NAMALWA (cell line): ENCODE measurements at places on chromosomes 16 and 17.

DNA sequence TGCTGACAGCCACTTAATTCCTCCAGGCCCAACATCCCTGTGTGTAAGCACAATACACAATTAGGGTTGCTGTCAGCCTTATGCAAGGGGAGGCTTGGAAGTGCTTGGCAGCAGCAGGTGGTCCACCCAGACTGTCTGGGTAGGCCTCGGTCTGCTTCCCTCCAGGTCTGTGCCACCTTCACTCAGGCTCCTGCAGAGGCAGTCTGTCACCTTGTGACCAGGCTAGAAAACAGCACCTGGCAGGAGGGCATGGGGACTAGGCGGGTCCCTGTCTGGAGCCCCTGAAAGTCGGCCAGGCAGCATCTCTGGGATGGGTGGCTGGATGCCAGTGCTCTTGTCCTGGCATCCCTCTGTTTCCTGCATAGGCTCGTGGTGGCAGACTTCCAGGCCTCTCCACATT, 578.1 kb downstream of the KCNJ18 start:
- no peak for DNase-seq

GRCh38 chr17:4944554-4945175, 3.7 kb downstream of the PFN1 start:
- peak; percentile 33 for DNase-seq

DNA sequence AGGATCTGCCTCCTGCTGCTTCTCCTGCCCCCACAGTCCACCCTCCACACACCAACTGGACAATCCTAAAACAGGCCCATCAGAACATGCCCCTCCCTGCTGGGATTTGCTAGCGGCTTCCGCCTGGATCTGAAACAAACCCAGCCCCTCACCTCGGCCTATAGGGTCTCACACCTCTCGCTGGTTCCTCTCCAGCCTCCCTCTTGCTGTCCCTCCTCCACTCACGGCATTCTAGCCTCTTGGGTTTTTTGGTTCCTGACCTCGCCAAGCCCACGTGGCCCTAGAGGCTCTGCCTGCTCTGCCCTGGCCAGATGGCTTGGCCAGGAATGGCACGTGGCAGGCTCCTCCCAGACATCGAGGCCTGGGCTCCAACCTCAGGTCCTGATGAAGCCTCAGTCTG, 15.7 kb upstream of the MTSS2 start:
- no peak for DNase-seq

- no peak for DNase-seq
These were observed 2.3 kb upstream of the KCNJ16 start for GRCh38 chr17:70072546-70073309.

- no peak for DNase-seq
These were observed 7.9 kb downstream of the ALOX12 start for GRCh38 chr17:7003745-7004144.

DNA sequence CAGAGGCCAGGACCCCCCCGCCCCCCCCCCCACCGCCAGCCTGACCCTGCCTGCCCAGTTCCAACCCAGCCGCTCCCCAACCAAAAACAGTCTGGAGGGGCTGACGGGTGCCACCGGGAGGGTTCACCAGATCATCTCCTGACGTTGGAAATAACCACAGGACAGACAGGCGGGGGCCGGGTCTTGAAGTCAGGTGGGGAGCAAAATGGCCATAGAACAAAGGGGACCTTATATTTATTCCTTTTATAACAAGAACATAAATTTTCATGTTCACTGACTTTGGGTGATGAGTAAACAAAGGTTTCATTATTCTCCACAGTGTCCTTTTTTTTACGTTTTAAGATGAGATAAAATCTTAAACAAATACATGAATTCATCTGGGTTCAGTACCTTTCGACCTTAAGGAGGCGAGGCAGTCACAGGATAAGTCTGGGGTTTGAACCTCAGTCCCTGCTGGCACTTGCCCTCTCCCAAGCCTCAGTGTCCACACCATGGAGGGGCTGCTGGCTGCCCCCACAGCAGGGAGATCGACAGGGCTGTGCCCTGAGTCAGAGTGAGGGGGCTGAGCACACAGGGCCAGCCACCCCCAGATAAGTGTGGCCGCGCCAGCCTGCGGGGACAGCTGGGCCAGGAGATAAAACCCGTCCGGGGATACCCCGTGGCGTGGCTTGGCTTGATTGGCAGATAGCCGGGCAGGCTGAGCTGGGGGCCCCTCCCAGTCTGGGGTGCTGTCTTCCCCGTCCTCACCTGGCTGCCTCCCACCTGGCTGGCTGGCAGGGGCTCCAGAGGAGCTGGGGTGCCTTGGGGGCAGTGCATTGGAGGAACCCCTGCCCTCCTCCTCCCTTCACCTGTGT, 15.0 kb downstream of the SLC7A5 start:
- peak; percentile 45 for DNase-seq

DNA sequence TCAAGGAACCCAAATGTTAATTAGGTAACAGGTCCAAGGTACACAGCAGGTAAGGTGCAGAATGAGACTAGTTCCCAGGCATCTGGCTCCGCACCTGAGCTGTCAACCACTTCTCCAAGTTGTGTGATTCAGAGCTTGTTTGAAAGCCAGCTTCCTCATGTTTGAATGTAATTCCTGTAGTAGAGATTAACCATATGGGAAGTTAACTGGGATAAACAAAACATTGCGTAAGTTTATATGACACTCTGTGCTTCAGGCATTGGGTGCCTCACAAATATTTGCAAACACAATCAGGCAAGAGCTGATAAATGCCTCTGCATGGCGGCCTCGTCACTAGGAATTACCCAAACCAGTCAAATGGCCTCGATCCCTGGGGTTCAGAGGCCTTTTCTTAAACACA, 27.9 kb upstream of the CPHXL start:
- DNase-seq = no peak

GRCh38 chr17:62643496-62643895, 16.0 kb downstream of the MRC2 start:
- DNase-seq = no peak
